ENCODE measurements at places on chromosomes 2 and 18.
A peak's percentile ranks its signal among the peaks of the same experiment; 100 is the strongest.

GRCh38 chr18:79926715-79927606 is 24.5 kb downstream of the SLC66A2 start:
- no peak for DNase-seq

DNA sequence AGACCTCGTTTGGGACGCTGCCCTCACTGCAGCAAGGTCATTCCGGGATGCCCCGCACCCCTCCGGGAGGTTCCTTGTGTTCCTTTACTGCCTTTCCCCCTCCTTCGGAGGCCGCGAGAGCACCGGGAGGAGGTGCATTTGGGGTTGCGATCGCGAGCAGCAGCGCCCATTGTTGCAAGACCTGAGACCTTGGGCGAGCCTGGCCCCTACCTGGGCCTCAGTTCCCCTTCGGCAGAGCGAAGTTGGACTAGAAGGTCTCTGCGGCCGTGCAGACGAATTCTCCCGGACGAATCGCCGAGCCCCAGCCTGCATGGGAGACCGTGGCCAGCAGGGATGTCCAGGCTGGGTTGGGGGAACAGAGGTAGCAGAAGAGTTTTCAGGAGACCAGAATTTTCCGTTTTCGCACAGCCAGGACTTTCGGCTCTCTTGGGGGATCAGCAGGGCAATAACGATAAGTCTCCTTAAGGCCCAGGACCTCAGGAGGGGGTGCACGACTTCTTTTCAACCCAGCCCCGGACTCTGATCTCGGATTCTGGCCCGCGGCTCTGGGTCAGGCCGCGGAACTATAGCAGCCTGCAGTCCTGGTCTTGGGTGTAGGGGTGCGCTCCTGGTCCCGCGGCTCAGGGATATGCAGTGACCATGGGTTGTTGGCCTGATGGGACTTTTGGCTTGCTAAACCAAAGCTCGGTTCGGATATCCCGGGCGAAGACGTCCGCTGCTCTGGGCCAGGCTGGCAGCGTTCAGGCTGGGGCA is 2.8 kb downstream of the GDF7 start:
- DNase-seq, result no peak

- no peak for DNase-seq
Observed at GRCh38 chr2:144162652-144163051, 357.3 kb downstream of the ZEB2 start.

DNA sequence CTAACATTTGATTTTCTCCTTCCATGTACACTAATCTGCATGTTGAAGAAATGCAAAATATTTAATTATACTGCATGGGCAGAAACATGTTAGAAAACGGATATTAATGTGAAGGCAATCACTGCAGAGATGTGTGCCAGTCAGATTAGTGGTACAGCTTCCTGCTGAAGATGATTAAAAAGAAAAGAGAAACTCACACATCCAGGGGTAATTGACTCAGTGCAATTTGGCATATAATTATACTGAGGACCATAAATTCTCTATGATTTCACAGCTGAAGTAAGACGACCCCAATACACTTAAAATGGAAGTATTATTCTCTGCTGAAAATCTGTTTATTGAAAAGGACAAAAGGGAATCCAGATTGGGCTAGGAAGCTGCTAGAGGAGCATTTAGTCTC is 243.4 kb downstream of the TGIF1 start:
- DNase-seq, result no peak

- DNase-seq, result no peak
Observed at GRCh38 chr18:45085916-45086624, 405.4 kb downstream of the SETBP1 start.

DNA sequence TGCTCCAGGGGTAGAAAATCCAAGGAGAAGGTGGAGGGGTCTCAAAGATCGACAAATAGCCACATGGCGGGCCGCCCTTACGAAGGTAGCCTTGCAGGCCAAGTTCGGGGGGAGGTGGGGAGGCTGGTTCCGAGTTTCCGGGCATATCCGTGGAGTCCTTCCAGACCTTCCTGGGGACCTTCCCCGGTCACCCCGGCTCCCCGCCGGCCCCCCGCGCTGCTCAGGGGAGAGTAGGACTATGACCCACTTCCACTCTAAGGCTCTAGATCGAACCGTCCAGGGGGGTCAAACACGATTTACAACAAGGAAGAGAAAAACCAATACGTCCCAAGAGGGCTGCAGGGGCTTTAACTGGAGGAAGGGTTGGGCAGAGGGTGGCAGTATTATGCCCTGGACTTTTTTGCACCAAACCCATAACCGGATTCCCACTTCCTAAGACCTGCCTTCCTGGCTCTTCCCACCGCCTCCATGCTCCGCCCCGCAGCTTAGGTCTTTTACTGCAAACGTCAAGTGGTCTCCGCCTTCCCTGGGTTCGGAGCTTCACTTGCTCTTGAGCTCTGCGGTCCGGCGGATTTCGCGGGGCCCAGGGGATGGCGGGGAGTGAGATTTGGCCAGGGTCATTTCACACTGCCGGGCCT is 779 bp upstream of the LYPD6 start:
- peak; percentile 89 for DNase-seq

GRCh38 chr2:229930656-229931055 is 8.4 kb downstream of the FBXO36 start:
- DNase-seq, result no peak

DNA sequence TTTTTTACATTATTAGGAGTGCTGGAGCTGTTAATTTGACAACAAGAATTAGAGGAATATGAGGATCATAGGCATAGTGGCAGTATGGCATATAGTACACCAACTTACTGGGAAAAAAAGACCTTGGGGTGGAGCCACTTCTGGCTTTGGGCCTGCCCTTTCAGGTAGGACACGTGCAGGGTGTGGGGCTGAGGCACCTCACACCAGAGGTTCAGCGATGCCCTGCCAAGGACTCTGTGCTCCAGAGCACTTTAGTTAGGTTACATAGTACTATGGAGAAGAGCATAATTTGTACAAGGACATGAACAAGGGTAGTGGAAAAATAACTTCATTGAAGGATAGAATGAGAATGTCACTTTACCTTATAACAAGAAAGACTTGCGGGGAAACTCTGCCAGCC is 77.1 kb upstream of the CD302 start:
- no peak for DNase-seq

- no peak for DNase-seq
Observed at GRCh38 chr2:26318950-26319349, 27.0 kb upstream of the SELENOI start.

DNA sequence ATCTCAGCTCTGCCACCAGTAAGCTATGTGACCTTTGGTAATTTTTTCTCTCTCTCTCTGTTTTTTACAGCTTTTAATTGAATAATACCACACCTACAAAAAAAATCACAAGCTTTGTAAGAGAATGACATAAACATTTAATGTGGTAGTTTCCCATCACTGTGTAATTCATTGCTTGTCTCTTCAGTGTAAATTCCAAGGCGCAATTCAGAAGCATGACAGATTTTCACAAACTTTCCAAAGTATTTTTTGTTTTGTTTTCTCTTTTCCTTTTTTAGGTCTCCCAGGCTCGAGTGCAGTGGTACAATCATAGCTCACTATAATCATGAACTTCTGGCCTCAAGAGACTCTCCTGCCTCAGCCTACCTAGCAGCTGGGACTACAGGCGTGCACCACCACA is 25.0 kb upstream of the PPM1B start:
- no peak for DNase-seq

DNA sequence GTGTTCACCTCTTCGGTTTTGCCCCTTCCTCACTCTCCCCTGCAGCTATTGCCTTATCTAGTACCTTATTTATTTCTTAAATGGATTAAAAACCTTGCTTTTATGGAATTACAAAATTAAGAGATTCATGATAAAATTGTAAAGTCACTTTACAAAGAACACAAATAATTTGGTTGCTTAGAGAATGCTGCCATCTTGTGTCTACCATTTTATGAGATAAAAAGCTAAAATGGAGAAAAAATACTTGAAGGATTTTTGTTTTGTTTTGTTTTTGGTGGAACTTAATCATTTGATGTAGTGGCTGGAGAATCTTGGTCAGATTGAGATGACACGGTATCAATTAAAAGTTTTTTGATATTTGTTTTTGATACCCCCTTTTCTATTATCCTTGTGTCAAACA is 69.6 kb downstream of the R3HDM1 start:
- DNase-seq, result peak; percentile 12

DNA sequence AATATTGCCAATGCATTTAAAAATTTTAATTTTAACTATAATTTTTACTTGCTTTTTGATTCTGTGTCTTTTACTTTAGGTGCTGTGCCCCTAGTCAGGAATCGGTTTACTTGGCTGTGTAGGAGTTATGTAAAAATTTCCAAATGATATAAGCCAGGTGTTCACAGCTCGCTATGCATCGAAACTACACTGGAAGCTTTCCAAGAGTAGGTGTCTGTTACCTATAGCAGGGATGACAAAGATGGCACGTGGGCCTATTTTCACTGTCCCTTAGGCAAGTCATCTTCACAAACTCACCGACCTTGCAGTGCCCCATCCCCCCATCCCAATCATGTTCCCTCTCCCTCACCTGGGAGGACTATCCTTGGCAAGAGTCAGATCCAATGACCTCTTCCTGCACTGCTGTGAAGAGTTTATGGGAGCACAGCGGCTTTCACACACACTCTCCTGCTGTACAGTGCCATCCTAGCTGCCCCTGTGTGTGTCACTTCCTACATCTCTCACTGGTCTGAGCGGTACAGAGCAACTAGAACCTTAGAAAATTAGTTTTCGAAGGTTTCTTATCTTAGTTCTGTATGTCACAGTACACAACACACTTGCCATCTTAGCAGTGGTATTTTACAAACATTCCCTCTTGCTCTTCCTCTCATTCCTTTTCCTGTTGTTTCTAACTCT is 49.2 kb upstream of the NAB1 start:
- no peak for DNase-seq

DNA sequence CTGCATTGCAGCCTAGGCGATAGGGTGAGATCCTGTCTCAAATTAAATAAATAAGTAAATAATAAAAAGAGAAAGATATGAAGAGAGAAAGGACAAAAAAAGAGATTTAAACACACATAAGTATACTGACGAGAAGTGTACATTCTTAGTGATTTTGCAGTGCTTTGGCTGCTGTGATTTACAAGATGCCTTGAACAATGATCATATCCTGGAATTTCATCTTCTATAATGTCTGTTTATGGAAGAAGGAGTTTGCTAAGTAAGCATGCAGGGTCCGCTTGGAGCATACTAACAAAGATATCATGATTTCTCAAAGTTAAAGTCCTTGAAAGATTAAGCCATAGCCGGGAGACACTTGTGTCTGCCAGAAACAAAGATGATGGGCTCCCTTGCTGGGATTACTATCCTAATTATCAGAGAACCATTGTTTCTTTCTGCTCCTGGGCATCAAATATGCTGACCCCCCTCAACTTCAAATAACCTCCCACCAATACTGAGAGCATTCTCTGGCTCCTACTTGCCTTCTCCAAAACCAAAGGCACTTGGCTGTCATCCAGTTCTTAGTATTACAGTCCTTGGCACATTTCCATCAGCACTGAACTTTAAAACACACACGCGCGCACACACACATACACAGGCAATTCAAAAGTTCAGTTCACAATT is 47.5 kb upstream of the STAM2 start:
- DNase-seq, result peak; percentile 87

- DNase-seq, result no peak
Observed at GRCh38 chr18:55245211-55245614, 286.0 kb upstream of the CCDC68 start.

- DNase-seq, result no peak
Observed at GRCh38 chr2:135998879-135999278, 13.5 kb upstream of the DARS1 start.

GRCh38 chr18:48274301-48274700 is 134.9 kb downstream of the ZBTB7C start:
- no peak for DNase-seq

DNA sequence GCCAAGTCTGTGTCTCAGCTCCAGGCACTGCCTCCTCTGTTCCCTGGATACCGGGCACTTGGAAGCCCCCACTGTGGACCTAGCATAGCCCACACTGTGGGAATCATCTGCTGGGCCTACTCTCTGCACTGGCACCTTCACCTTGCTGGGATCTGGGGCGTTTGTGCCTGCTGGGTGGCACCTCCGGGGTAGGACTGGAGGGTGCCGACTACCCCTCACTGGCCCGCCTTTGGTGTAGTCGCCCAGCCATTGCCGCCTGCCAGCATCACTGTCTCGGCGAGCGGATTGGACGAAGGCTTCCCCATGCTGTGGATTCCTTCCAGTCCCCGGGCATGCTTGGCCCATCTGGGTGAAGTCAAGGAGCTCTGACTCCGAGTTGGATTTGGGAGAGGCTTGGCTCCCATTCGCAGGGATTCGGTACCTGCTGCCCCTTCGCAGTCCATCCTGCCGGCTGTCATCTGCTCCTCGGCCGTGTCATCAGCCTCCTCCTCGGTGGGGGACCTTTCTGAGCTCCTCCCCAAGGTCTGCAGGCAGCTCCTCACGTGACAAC is 180.6 kb upstream of the HDAC4 start:
- no peak for DNase-seq

GRCh38 chr2:217186668-217187159 is 326.9 kb upstream of the TNP1 start:
- peak; percentile 89 for DNase-seq

DNA sequence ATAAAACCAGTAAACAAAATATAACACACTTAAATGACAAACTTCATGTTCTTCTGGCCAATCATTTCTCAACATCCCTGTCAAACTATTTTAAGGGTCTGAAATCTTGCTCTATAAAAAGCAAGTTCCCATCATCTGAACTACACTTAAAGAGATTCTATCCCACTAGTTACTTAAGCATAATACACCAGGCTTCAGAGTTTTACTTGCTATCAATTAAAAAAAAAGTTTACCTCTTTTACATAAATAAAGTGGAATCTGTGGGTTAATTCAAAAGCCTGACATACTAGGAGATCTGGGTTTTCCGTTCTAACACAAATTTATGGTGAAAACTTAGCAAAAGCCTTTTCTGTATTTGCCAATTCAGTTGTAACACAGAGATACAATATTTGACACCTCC is 1.9 kb downstream of the CLASP1 start:
- no peak for DNase-seq

DNA sequence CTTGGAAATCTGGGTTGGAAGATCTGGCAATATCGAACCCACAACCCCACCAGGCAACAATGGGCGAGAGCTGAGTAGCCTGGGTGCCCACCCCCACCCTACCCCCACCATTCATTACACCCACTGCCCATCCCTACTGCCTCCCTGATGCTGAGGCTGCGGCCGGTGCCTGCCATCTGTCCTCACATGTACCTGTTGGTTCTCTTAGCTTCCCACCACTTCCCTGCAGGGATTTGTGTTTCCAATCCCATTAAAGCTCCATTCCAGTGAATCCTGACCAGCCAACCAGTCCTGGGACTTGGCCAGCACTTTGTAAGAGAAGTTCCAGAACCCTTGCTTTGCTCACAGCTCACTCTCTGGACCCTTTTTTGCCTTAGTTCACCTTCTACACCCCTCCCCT is 163.0 kb upstream of the SH3BP4 start:
- DNase-seq, result no peak
